ENCODE measurements at places on chromosomes 2 and 18.

DNA sequence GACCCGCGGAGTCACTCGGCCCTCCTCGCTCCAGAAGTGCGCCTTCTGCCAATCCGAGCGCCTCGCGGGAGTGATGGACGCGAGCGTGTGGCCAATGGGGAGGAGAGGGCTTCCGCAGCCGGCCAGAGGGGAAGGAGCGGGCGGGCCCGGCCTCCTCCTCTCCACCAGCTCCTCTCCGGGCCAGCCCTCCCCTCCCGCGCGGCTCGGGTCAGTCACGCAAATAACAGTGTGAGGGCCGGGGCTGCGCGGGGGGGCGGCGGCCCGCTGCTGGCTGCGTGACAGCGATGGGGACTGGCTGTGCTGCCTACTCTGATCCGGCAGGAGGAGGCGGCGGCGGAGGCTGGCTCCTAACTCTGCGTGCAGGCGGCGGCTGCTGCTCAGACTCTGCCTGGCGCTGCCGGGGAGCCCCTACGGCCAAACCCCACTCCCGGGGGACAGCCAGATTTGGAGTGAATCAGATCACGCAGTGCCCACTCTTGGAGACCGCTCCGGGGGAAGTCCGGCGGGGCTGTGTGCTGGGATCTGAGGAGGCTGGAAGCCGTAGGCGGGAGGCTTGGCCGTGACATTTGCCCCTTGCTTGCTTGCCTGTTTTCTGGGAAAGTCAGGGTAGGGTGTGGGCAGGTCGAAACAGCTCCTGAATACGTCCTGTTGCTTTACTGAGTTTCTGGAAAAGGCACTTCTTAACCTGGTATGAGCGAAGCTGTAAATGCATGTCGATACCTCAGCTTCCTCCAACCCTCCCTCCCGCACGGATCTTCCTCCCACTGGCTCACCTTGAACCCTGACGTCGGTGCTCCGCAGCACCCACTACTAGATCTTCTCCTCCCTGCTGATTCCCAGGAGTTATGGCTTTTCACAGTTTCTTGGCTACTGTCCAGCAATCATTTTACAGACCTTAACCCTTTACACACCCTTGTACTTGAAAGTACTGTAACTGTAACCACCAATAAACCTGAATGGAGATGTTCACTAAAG is 97.9 kb upstream of the SERTAD2 start:
- DNase-seq, result no peak

DNA sequence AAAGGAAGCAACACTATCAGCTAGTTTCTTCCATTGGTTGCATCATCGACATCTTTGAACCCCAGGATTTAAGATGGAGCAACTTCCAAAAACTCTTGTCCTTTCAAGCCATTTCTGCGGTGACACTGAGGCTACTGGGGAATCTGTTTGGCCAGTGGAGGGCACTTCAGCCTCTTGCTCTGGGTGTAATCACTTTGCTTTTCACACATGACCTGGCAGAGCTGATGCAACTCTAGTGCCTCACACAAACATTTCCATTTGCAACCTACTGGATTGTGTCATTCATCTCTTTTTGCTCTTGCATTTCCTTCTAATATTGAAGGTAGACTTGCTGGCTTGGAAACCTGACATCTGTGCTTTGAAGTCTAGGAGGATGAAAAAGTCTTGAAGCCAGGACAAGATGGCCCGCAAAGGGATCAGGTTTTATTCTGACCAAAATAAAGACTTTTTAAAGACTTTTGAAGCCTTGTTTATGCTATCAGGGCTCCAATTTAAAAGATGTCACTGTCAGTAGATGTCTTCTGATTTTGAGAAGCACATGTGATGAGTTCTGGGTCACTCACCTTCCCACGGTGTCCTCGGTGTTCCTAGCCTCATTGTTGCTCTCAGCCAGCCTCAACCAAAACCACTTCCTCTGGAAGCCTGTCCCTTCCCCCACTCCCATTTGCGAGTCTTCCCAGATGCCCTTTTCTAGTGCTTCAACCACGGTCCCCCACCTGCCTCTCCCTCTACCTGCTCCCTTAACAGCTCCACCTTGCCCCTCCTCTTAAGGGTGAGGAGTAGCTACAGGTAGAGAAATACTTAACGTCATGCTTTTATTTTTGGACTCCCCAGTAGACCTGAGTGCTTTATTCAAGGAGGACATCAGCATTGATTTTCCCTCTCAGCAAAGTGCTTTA is 69.7 kb upstream of the KCNE4 start:
- DNase-seq, result no peak

GRCh38 chr2:173161040-173161439 is 85.4 kb downstream of the MAP3K20 start:
- DNase-seq, result no peak

- no peak for DNase-seq
Measured at GRCh38 chr2:214987261-214987660, 151.2 kb downstream of the ABCA12 start.

GRCh38 chr2:112733871-112734270 is 13.1 kb downstream of the NT5DC4 start:
- no peak for DNase-seq

DNA sequence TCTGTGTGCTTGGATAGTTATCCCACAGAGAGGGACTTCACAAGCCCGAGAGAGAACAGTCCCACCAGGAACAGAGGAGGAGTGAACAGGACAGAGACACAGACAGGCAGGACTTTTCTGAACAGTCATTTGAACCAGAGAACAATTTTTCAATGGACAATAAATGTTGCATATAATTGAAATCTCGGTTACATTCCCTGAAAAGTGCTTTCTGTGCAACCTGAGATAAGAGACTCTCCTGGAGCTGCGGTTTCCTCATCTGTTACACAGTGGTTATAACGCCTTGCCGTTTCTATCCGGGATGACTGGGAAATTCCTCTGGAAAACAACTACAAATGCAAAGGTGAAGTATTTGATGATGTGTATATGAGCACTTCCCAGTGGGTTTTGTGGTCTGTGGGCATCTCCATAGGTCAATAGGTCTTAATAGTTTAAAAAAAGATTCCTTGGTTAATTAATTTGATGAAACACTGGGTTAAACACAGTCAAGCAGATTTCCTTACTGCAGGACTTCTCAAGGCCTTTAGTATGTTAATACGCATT is 87.2 kb upstream of the HPCAL1 start:
- no peak for DNase-seq

- no peak for DNase-seq
Measured at GRCh38 chr2:46431481-46432235, 47.7 kb upstream of the TMEM247 start.

DNA sequence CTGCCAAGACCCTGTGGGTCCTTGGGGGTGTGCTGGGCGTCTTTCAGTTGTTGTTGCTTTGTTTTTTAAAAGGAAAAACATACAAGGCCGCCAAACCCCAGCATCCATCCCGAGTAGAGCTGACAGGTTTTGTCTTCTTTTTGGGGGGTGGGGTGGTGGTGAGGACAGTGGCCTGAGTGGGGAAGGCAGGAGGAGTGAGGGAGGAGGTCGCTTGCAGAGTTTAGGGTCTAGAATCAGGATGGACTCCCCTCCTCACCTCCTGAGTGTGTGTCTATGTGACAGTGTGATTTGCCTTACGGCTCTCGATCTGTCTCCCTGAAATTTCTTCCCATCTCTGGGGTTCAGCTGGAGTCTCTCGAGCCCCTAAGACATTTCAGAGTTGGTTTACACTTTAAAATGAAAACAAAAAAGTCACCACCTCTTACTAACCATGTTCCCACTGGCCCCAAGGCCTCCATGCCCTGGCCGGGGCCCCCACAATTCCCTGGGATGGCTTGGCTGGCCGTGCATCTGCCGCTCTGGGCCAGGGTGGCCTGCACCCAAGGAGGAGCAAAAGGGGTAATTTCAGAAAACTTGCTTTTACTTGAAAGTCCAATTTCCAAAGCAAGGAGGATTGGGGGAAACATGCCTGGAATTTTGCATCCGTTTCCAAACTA is 5.0 kb downstream of the SIX3 start:
- no peak for DNase-seq

DNA sequence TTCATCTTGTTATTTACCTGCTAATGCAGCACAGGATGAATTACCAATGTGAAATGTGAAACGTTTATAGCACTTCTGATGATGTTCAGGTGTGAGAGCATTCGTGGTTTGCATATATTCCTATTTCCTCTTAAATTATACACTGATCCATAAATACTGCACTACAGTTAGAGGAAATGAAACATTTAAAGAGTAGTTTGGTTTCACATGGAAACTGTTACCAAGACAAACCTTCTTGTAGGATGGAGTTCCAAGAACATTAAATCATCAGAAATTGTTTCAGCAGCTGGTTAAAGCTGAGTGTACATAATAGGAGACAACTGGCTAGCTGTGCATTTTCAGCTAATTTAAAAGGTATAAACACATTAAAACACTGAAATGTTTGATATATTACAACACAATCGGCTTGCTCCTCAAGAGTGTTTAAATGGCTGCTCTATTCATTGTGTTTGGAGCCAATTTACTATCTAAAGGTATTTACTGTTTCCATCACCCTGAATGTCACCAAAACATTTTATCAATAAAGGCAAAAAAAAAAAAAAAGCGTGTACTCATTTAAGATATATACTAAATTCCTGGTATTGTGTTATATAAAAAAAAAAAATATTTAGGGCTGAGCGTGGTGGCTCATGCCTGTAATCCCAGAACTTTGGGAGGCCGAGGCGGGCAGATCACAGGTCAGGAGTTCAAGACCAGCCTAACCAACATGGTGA is 100.6 kb downstream of the DYM start:
- DNase-seq, result no peak

DNA sequence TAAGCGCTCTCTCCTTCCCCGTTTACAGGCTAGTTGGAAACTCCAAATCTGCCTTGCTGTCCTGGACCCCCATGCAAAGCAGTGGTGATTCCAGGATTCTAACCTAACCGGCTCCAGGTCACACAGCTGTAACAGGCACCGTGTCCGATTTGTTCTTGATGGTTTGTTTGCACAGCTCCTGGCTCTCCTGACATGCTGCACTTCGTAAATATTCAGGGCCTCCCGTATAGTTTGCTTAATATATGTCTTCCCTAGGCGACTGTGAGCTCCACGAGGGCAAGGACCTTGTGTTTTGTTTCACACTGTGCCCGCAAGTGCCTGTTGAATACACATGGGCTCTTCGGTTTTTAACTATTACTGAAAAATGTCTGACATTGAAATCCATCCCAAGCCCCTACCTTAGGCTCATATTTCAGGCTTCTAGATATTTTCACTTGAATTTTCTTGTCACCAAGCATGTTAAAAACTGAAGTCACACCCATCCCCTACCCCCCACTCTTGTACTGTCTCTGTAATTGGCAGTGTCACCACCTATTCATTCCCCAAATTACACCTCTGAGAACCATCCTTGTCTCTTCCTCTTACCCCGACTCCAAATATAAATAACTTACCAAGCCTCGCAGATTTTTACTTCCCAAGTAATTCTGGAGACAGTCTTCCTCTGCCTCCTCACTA is 1.0 kb upstream of the PUM2 start:
- DNase-seq, result no peak

DNA sequence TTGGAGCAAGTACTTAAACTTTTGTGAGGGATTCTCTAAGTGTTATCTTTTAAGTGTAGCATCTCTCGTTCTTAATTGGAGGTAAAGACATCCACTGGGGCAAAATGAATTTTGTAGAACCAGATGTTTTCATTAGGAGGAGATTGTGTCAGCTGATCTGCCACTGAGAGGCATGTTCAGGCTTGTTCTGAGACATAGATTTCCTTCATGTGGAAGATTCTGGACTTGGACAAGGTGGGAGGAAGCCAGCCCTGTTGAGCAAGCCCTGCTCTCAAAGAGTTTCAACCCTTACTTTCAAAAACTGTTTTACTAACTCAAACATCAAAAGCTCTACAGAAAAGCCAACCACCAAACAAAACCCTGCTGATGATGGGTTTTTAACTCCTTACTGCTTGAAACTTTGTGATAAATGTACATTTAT is 6.5 kb downstream of the MAP4K4 start:
- DNase-seq, result peak; percentile 39

DNA sequence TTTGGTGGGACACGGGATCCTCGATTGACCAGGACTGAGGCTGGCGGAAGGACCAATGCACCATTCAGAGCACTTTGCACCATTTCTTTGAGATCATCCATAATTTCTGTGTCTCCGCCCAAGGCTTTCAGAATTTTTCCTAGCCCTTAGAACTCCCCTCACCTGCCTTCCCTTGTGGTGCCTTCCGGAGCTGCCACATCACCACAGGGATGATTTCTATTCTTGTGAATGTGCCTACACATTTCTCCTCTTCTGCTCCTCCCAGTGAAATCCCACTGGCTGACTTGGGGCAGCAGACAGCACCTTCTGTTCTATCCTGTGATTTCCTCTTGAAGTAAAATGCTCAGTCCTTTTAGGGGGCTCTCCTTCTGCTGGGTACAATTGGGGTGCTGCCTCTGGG is 11.2 kb downstream of the ACOXL start:
- DNase-seq, result no peak

GRCh38 chr2:143633419-143633818 is 504.2 kb downstream of the ARHGAP15 start:
- no peak for DNase-seq

- DNase-seq, result no peak
Measured at GRCh38 chr2:54377901-54378493, 78.1 kb upstream of the SPTBN1 start.

- DNase-seq, result no peak
Measured at GRCh38 chr2:174670446-174670845, 72.8 kb upstream of the WIPF1 start.

- no peak for DNase-seq
Measured at GRCh38 chr18:75106746-75107145, 102.2 kb downstream of the PTGR3 start.

DNA sequence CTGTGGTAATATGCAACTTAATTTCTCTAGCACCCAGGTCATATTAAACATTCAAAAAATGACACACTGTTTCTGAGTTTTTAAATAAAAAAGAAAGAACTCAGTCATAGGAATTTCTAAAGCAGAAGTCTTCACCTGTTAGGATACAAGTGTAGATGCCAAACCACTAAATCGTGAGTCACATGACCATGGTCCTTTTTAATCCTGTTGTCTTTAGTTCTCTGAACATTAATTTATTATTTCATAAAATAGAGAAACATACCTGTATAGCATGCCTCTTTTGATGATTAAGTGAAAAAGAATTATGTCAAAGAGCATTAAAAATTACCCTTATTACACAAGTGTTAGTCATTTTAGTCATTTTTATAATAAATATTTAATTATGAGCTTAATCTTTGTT is 398.8 kb downstream of the CCDC85A start:
- no peak for DNase-seq

DNA sequence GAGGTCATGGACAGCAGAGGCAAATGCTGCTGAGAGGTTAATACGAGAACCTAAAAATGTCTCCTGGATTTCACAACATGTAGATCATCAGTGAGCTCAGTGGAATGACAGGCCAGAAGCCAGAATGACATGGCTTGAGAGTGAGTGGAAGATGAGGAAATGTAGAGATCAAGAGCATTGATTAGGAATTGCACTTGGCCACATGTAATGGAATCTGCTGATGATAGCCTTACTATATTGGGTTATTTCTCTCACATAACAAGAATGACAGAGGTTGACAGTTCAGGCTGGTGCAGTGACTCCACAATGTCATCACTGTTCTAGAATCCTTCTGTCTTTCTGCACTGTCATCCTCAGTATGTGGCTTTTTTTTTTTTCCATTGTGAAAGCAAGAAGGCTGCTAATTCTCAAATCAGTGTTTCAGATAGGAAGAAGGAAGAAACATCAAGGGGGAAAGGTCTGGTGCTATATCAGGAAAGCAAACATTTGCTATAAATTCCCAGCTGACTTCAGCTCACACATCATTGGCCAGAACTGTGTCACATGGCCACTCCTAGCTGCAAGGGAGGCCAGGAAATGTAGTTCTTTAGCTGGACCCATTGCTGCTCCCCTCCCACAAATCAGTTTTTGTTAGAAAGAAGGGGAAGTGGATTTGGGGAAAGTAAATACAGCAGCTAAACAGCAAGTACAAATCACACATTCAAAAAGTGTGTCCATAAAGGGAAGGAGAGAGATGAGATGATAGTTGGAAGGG is 127.2 kb downstream of the FAM161A start:
- DNase-seq, result no peak

All from CD4-positive, alpha-beta T cell treated with Interleukin-1 beta for 1 hour (primary cell).